ENCODE measurements at places on chromosomes 6 and 20.

DNA sequence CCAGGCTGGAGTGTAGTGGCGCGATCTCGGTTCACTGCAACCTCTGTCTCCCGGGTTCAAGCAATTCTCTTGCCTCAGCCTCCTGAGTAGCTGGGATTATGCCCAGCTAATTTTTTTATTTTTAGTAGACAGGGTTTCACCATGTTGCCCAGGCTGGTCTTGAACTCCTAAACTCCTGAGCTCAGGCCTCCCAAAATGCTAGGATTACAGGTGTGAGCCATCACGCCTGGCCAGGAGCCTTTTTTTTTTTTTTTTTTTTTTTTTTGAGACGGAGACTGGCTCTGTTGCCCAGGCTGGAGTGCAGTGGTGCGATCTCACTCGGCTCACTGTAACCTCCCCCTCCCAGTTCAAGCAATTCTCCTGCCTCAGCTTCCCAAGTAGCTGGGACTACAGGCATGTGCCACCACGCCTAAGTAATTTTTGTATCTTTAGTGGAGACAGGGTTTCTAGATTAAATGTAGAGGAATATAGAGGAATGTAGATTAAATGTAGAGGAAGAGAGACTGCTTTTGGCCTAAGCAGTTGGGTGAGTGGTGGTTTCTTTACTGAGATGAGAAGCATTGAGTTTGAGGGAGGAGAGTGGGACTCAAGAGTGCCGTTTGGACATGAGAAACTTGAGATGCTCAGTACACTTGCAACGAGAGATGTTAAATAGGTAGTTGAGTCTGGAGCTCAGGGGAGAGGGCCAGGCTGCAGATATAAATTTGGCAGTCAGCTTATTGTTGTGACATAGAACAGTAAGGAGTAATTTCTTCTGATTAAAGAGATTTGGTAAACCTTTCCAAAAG, 16.7 kb downstream of the VAPB start:
- no peak for DNase-seq

DNA sequence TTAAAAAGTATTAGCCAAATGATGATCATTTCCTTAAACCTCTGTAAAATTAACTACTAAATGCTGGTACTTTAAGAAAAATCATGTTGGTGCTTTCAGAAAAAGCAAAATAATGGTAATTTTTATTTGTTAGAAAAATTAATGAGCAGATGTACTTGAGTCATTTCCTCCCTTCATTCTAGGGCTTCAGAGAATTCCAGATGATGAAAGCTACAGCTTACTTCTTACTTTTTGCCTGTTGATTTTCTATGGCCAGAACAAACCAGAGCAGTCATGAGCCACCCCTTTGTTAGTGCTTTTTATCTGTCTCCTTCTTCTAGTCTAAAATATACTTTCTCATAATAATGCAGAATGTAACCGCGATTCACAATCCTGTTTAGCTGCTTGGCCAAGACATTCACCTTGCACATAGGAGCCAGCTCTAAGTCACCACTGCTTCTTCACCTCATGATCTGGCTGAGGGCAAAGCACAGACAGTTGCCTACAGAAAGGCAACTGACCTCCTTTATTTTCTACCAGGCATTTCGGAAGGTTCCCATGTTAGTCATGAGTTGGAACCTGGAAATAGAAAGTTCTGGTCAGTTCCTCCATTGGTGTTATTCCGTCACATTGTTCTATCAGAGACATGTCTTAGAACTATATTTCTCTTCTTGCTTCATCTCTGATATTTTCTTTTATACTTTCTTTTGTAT, 43.5 kb upstream of the TINAG start:
- DNase-seq: no peak

DNA sequence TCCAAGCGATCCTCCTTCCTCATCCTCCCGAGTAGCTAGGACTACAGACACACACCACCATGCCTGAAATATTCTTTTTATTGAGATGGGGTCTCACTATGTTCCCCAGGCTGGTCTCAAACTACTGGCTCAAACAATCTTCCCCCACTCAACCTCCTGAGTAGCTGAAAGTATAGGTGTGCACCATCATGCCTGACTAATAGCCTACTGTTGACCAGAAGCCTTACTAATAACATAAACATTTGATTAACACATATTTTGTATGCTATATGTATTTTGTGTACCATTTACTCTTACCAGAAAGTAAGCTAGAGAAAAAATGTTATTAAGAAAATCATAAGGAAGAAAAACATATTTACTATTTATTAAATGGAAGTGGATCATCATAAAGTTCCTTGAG, 11.9 kb upstream of the WFDC10A start:
- no peak for DNase-seq

DNA sequence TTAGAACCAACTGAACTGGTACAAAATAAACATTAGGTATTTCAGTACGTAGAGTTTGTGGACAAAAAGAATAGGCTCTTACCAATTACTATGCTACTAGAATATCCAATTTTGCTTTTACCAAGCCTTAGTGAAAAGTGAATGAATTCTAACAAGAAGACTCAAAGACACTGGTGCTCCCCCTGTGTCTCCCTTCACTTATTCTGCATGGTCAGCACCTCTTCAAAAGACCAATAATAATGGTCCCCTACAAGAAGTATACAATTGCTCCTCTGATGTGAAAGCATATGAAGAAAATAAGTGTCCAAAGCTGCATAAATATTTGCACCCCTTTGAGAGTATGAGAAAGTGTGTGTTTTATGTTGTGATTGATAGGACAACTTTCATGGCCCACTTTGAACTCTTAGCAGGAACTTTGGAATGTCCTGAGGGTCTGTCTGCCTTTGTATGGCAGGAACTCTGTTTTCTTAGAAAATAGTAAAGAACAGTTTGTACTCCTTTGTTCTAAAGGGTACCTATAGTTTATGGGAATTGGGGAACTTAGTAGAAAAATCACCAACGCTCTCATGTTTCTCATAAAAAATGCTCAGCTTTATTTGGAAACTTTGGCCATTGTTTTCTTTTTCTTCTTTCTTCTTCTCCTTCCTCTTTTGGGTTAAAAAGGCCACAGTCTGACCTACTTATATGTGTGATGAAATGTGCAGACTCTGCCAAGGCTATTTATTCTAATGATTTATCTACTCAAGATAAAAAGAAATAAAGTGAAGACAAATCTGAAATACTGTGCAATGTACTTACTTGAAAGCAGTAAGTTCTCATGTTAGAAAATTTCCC, 352.4 kb downstream of the LAMA2 start:
- DNase-seq: no peak

DNA sequence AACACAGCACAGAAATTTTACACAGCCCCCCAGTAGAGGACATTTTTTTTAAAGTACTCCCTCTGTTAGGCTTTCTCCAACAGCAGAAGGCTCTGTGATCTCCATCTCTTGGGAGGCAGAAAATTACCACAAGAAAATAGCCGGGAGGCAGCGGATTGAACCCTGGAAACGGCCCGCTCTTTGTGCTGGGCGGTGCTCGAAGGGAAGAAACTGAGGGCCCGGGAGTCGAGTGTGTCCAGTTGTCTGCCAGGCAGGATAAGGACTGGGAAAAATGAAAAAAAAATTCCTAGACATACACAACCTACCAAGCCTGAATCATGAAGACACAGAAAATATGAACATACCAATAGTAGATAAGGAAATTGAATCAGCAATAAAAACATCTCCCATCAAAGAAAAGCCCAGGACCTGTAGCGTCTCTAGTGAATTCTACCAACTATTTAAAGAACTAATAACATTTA, 31.5 kb downstream of the POM121L2 start:
- no peak for DNase-seq

DNA sequence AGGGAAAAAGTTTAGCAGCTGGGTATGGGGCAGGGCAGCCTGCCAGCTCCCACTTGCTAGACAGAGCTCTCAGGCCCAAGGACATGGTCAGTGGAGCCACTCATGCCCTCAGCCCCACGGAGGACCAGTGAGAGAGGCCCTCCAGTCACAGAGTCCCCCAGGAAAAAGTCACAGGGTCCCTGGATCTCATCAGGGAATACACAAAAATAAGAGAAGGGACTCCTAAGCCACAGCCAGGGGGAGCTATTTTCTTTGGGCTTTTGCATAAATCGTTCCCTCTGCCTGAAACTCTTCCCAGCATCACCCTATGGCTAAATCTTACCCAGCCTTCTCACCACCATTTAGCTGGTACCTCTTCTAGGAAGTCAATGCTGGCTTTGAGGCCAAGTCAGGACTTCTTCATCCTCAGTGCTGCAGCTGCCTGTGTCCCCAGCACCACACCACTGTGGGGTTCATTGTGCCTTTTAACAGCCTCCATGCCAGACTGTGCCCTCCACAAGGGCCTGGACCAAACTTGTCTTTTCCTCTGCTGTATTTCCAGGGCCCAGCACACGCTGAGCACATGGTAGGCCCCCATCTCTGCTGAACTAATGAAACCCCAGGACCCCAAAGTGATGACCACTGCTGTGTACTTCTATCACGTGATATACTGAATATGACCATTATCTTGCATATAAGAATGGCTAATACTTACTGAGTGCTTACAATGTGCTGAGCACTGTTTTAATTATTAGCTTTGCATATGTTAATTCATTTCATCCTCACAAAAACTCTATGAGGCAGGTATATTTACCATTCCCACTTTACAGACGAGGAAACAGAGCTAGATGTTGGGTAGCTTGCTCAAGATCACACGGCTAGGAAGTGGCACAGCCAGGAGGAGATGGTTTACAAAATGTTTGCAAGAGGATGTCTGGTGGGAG, 2.0 kb downstream of the ZNF335 start:
- DNase-seq: peak; percentile 45

DNA sequence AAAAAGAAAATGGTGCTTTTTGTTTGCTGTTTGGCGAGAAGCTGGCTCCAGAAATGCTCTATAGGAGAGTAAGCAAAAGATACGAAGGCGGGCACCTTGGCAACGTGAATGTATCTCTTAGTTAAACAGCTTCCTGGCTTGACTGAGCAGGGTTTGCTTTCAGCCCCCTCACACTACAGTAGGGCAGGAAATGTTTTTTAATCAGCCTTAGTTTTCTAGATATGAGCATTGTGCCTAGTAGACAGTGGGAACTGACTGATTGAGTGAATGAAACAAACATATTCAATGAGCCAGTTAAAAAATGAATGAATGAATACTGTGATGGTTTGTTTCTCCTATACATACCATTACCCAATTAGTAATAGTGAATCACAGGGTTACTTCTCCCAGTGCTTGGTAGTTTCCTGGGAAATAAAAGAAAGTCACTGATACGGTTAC, 19.9 kb downstream of the CAP2 start:
- DNase-seq: no peak

Data from NCI-H1930 (cell line).